ENCODE measurements at places on chromosomes 7 and 10.

GRCh38 chr10:93063977-93064660 is 3.5 kb downstream of the CYP26C1 start:
- DNase-seq, result no peak

- no peak for DNase-seq
Observed at GRCh38 chr7:19677180-19677579, 31.7 kb downstream of the POLR1F start.

DNA sequence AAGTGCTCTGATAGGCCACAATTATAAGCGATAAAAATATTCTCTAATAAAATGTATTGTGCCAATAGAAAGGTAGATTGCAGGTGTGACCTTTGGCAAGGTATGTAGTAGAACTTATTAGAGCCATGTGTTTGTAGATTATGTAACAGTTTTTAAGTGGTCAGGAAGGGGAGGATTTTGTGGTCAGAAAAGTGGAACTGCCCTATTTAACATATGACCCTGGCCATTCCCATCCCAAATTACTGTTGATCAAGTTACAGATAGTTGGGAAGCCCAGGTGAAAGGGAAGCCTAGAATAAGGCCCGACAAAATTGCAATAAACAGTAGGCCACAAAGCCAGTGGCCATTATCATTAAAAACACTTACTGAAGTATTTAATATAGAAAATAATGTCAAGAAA is 89.2 kb downstream of the SPAG6 start:
- DNase-seq, result no peak

DNA sequence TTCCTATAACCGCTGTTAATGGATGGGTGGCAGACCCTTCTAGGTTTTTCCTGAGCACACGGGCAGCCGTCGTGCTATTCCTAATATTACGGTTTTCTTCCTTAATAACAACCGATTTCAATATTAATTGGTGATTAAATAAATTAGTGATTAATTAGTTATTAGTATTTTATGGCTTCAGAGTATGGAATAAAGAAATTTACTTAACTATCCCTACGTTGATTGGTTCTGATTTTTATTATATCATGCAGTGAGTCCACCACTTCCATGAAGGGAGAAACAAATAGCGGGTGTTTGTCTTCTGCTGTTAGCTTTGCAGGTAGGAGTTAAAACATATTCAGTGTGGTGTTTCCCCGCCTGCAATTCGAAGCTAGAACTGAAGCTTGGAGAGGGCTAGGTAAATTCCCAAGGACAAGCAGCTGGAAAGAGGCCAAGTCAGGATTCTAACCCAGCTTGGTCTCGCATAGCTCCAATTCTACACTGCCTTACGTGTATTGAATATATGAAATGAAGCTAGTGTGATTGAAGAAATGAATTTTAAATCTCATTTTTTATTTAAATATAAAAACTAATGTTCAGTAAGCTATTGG is 928 bp upstream of the CSTF2T start:
- DNase-seq, result no peak

GRCh38 chr7:130020434-130020833 is 30.7 kb downstream of the ZC3HC1 start:
- DNase-seq, result no peak

DNA sequence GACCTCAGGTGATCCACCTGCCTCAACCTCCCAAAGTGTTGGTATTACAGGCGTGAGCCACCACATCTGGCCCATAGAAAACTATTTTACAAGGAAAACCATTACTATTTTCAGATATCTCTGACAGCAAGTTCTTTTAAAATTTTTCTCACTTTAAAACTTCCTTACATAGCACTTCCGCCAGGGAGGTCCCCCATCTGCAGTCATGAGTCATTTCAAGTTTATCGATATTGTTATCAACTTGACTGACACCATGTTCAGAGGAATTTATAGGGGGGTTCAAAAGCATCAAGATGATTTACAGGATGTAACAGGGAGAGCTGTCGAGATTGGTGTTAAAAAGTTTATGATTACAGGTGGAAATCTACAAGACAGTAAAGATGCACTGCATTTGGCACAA is 88.8 kb downstream of the NRBF2 start:
- no peak for DNase-seq

DNA sequence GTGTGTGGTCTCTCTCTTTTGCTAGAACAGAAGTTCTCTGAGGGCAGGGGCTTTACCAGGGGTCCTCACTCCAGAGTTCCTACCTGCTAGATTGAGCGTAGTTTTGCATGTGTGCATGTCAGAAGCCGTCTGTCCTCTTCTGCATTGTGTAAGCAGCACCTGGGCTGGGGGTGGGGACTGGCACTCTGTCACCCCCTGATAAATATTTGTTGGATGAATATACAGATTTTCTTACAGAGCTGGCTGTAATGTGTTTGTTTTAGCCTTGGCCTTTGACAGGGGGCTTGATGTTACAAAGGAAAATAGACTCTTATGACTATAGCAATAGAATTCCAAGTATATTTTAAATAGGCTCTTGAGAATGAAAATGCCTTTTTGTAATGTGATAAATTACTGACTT is 46.6 kb downstream of the WDR37 start:
- DNase-seq, result no peak

DNA sequence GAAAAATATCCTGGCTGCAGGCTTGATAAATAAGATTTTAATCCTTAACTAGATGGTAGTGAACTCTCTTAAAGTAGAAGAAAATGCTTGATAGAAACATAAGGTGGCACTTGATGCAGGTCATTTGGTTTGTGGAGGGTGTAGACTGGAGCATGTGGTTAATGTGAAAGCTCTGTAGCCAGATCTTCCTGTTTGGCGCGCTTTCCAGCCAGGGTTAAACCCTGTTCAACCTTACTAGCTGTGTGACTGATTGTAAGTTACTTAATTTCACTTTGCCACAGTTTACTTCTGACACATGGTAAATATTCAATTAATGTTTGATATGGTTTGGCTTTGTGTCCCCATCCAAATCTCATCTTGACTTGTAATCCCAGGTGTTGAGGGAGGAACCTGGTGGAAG is 394.0 kb downstream of the REEP3 start:
- DNase-seq, result no peak

DNA sequence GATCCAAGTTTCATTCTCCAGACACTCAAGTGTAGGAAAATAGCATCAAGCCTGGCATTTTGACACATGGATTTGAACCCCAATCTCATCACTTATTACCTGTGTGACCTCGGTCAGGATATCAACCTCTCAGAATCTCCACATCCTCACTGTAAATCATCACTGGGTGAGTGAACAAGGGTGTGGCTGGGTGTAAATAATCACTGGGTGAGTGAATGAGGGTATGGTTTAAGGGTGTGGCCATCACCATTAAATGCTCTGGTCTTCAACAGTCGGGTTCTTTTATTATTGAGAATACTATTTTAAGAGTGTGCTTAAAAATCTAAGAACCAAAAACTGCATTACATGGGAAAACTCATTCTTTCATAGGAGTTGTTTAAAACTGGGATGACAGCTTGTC is 200.1 kb downstream of the DOCK4 start:
- DNase-seq, result no peak

DNA sequence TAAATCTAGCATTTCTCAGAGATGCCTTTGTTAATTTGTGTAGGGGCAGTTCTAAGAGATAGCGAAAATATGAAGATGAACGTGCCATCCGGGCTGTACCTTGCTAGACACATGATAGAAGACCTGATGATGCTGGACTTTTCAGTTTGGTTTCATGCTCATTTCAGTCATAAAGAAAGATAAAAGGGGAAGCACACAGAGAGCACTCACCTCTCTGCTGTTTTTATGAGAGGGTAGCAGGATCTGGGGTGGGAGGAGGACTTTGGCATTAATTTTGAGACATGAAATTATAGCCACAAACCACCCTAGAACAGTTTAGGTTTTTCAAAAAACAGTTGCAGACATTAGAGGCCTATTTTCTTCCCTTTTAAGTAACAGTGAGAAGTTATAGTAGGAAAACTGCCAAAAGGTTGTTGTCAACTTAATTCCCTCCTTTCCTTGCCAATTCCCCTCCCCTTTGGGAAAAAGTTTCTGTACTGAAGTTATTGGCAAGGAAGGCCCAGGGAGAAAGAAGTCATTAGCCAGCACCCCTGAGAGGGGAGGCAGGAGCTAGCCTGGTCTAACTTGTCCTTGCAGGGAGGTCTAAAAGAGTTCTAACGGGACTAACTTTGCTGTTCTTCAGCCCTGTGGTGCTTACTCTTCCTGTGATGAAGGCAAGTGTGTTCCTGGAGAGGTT is 2.6 kb downstream of the ST7 start:
- no peak for DNase-seq

DNA sequence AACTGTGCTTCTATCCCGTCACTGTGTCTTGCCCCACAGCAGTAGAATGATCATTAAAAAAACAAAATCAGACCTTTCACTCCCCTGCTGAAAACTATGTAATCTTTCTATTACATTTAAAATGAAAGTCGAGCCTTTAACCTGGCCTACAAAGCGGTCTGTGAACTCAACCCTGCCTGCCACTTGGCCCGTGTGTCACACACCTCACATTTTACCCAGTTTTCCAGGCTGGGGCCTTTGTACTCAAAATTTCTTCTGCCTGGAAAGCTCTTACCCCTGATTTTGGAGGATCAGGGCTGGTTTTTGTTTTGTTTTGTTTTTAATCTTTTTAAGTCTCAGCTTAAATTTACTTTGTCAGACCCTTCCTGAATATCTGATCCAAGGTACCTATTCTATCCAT is 82.1 kb downstream of the UBE2H start:
- no peak for DNase-seq

- no peak for DNase-seq
Observed at GRCh38 chr10:85557706-85558105, 808.9 kb downstream of the GRID1 start.

- no peak for DNase-seq
Observed at GRCh38 chr7:100693312-100694097, 545 bp downstream of the GIGYF1 start.

GRCh38 chr7:5495581-5496375 is 72.1 kb upstream of the TNRC18 start:
- no peak for DNase-seq

DNA sequence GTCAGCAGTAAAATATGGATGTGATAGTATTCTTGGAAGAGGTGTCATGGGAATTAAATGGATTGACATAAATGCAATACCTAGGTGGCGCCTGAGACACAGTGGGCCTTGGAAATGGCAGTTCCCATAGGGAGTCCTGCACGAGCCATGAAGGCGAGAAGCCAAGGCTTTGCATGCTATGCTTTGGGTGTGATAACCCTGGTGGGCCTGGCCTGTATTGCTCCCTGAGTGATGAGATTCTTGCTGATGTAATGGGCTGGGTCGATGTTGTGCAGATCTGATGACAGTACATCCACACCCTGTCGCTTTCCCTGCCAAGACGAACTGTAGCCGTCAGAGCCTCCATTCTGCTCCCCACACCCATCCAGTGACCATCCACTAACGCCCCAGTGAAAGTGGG is 46.4 kb downstream of the CREB5 start:
- no peak for DNase-seq

- DNase-seq, result no peak
Observed at GRCh38 chr10:86940677-86941076, 16.7 kb downstream of the MMRN2 start.

DNA sequence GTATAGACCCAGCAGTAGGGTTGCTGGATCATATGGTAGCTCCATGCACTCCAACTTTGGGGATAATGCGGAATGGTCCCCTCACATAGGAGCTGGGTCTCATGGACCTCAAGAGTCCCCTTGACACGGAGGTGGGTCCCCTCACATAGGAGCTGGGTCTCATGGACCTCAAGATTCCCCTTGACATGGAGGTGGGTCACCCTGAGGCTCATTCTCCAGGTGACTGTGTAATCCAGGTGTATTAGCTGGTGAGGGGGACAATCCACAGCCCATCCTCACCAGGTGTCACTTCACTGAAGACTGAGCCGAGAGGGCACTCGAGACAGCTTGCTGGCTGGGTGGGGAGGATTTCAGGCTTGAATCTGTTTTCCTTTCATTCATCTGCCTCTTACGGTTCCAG is 121.9 kb downstream of the PTPN20 start:
- DNase-seq, result no peak

DNA sequence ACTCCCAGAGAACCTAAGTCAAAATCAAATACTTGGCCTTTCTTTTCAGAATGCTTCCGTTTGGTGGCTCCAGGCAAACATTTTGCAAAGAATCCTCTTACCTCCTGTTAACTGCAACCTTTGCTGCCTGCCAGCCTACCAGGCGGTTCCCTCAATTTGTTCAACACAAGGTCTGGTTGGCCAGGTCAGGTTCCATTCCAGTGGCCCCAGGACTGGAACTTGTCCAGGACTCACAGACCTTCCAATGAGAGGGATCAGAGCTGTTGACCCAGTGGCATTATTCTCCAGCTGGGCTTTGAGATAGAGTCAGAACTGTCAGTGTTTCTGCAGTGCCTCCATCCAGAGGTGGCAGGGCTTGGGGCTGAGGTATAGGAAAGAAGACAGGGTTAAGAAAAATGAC is 137.0 kb downstream of the NEUROD6 start:
- no peak for DNase-seq

GRCh38 chr10:14276210-14276609 is 54.5 kb downstream of the FRMD4A start:
- no peak for DNase-seq

- no peak for DNase-seq
Observed at GRCh38 chr7:150466477-150466876, 16.0 kb downstream of the GIMAP8 start.

GRCh38 chr10:21497177-21497807 is 28.2 kb downstream of the SKIDA1 start:
- no peak for DNase-seq

GRCh38 chr7:128266883-128267594 is 26.0 kb downstream of the LEP start:
- no peak for DNase-seq

DNA sequence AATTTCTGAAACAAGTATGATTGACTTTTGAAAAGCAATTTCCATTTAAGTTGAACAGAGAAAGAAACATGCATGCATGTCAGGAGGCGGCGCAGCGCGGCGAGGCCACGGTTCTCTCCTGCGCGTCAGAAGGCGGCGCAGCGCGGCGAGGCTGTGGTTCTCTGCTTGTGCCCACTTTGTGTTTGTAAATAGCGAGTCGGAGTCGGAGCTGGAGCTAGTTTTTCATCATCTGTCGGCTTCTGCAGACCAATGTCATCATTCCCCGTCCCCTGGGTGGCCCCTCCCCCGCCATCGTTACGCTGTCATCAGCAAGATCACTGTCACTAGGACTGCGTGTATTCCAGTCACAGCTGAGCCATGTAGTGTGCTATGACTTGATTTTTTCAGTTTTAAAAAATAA is 49.2 kb downstream of the INPP5A start:
- no peak for DNase-seq

- no peak for DNase-seq
Observed at GRCh38 chr7:131219312-131220041, 108.2 kb upstream of the MKLN1 start.

DNA sequence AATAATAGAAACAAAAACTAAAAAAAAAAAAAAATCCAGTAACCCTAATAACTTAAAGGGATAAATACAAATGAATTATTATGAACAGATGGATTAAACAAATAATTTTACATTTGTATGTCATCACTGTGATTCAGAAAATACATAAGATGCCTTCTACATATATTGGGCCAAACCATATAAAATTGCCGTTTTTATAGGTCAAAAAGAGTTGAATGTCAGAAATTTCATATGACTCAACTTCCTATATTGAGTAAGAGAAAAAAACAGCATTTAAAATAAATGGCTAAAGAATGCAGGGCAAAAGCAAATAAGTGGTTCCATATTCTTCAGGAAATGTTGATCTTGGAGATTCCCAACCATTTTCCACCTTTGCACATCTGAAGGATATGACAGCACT is 9.4 kb downstream of the SLC35B4 start:
- no peak for DNase-seq

GRCh38 chr10:25797888-25798429 is 136.1 kb upstream of the MYO3A start:
- DNase-seq, result no peak
